ENCODE measurements at places on chromosomes 3 and 15.

GRCh38 chr3:129231331-129232119 is 17.9 kb upstream of the COPG1 start:
- DNase-seq = no peak

DNA sequence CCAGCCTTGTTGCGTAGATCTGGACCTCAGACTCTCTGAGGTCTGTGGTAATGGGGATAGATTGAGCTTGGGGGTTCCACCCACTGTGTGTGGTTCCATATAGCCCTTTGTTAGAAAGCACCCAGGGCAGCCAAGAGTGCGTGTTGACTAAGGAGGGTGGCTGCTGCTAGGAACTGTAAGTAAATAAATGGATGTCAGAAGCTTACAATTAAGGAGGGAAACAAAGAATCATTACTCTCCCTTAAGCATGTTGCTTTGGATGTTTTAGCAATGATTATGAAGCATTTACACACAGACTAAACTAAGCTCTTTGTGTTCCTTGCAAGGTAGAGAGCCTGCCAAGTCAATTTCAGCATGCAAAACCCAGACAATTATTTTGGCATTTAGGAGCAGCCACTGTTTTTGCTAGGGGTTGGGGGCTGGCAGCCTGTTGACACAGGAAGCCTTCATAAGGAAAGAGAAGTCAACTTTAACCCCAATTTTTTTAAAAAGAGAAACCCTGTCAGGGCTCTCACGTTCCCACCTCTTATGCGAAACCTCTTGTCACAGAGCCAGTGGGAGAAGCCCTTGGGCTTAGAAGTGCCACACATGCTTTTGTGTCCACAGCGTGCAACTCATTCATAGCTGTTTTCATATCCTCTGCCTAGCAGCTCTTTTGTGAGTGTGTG is 127.8 kb downstream of the CMSS1 start:
- no peak for DNase-seq

DNA sequence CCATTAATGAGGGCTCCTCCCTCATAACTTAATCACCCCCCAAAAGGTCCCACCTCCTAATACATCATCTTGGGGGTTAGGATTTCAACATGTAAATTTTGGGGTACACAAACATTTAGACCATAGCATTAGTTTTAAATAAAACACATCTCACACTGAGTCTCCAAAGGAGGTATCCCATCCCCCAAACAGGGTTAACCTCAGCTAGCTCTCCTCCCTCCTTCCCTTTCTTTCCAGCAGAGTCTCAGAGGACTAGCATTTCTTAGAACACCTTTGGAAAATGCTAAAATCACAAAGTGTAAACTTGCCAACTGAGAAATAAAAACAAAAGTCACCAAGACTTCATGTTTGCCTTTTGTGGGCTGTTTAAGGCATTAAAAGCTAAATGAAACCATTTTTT is 51.2 kb upstream of the FOXB1 start:
- DNase-seq = no peak

DNA sequence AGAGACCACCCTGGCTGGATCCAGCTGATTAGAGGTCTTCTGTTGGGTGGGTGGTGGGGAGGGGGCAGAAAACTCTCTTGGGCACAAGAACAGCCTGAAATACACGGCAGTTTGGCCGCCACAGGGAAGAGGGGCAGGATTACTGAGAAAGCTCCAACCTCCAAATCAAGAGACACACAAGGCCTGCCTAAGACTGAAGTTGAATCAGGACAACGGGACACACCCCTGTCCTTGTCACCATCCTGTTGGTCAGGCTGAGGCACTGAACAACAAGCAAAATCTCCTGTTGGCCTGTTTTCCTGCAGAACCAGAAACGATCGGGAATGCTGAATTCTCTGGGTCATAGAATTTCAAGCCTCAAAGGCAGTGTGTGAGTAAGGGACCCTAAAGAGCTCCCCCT is 247.8 kb downstream of the FAM43A start:
- no peak for DNase-seq

Measured in effector memory CD4-positive, alpha-beta T cell (primary cell).